Pancreas (tissue), 10 donors: ENCODE measurements at places on chromosomes 3 and 15.
A peak's percentile ranks its signal among the peaks of the same experiment; 100 is the strongest.

GRCh38 chr3:43748179-43748578, 57.4 kb downstream of the ABHD5 start:
- DNase-seq, result no peak

GRCh38 chr3:140164922-140165590, 230.1 kb downstream of the CLSTN2 start:
- DNase-seq, result no peak

GRCh38 chr3:13012221-13012691, 61.0 kb downstream of the IQSEC1 start:
- DNase-seq, result no peak

- DNase-seq, result no peak
These were observed 14.5 kb upstream of the LPP start for GRCh38 chr3:188139466-188139865.

- no peak for DNase-seq
These were observed 16.2 kb upstream of the ANKDD1A start for GRCh38 chr15:64895285-64896065.

DNA sequence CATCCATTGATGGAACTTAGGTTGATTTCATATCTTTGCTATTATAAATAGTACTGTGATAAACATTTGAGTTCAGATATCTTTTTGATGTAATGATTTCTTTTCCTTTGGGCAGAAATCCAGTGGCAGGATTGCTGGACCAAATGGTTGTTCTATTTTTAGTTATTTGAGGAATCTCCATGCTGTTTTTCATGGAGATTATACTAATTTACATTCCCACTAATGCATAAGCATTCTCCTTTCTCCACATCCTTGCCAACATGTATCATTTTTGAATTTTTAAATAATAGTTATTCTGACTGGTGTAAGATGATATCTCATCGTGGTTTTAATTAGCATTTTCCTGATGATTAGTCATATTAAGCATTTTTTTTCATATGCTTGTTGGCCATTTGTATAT, 144.0 kb upstream of the SUCLG2 start:
- DNase-seq, result no peak

DNA sequence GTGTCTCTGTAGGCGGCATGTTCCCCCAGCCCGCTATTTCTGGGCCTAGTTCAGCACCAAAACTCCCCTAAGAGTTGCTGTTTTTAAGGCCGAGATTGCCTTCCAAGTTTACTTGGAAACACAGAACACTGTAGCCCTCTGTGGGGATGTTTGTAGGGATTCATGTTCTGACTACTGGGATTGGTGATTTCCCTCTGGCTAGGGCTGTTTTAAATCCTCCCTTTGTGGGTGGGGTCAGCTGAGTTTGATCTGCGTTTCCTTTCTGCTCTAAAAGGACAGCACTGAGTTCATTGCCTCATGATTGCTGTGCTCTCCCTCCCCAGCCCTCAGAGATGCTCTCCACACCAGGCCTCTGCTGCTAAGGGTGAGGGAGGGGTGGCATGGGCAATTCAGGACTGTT, 640.6 kb upstream of the DPPA4 start:
- no peak for DNase-seq

DNA sequence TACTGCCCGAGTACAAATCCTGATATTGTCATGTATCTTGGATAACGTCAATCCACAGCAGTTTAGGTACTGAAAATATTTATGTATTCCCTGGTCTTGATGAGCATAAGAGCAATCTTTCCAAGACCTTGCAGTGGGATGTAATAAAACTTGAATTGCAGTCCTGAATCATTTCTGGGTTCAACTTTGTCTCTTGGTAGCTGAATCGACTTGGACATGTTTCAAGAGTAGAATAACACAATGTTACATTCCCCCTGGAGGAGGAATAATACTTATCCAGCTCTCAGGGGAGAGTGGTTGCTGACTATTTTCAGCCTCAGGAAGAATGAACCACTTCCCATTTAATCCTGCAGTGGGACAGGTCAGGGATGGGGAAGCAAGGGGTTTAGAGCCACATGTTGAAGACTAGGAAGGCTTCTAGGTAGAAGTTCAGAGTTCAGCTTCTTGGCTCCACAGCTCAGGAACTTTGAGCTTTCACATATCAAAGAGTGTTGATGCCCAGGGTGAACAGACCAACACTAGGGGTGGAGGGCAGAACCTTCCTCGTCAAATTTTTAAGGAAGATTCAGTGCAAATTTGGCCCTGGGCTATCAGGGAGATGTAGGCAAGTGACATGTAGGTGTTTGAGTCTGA, 43.4 kb upstream of the GPD1L start:
- no peak for DNase-seq

DNA sequence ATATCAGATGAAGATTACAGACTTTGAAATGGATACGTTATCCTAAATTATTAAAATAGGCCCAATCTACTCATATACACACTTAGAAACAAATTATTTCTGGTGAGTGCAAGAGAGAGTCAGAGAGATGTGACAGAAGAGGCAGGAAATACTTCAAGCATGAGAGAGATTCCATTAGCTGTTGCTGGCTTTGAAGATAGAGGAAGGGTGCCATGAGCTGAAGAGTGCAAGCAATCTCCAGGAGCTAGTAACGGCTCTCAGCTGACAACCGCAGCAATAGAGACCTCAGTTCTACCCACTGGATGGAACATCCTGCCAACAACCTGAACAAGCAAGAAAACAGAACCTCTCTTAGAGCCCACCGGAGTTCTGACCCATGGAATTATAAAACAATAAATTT, 270.7 kb upstream of the SLITRK3 start:
- DNase-seq, result no peak

GRCh38 chr15:98599909-98600691, 48.2 kb upstream of the IGF1R start:
- DNase-seq, result peak; percentile 58

- no peak for DNase-seq
These were observed 77.0 kb upstream of the HEG1 start for GRCh38 chr3:125132815-125133214.

- no peak for DNase-seq
These were observed 164.5 kb downstream of the IGF1R start for GRCh38 chr15:98812716-98813446.

DNA sequence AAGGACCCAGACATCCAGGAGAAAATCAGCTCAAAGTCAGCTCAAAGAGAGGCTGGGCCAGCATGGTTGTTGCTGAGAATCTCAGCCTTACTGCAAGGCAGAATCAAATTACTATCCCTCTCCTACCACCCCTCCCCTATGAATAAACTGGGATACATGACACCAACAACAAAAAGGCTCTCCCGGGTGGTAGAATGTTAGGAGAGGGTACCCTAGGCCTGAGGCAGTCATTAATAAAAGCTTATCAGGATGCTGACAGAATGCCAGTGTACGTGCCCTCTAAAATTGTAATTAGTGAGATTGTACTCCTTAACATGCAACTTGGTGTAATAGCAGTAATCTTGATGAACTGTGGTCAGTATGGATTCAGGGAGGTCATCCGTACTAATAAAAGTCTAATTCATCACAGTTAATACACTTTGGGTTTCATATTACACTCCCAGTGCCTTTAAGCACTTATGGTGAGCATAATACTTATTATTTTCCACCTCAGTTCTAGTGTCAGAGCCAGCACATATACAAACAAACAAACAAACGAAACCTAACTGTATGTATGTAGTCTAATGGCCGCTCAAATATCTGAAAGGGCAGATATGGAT, 76.5 kb downstream of the B3GALNT1 start:
- no peak for DNase-seq

DNA sequence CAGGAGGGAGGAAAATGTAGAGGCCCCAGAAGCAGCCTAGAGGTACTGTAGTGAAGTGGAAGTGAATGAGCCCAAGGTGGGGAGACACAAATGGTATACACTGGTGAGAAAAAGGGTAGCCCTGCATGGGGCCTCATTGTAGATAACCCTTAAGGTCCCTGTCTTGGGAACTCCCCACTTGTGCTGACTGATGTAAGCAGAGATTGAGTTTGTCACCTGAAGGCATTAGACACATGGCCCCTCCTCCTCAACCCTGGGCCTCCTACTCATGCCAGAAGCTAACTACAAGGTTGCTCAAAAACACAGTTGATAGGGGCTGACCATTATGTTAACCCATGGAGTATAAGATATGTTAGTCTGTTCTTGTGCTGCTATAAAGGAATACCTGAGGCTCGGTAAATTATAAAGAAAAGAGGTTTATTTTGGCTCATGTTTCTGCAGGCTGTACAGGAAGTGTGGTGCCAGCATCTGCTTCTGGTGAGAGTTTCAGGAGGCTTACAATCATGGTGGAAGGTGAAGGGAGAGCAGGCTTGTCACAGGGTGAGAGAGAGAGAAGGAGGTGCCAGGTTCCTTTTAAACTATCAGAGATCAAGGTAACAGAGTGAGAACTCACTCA, 84.6 kb upstream of the RNU6-1 start:
- DNase-seq, result no peak

- DNase-seq, result no peak
These were observed 40.3 kb downstream of the EIF4E3 start for GRCh38 chr3:71684757-71685386.

- DNase-seq, result no peak
These were observed 10.6 kb downstream of the ACAA1 start for GRCh38 chr3:38126121-38126892.

GRCh38 chr15:55277116-55277564, 12.5 kb downstream of the RAB27A start:
- DNase-seq, result no peak

- DNase-seq, result no peak
These were observed 556 bp downstream of the ANKRD63 start for GRCh38 chr15:40282147-40282868.

DNA sequence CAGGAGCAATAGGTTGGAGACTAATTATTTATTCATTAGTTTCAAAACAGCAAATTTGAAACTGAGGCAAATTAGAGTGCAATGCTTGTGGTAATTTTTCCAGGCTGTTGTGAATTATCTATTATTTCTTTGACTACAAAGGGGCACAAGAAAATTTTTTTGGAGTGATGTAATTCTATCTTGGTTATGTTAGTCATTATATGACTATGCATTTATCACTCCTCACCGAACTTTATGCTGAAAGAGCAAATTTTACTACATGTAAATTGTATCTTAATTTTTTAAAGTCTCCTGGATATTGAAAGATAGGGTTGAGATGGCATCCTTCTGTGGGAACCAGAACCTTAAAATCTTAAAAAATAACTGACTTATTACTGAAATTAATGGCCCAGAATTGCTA, 320.0 kb upstream of the ROBO1 start:
- DNase-seq, result no peak

DNA sequence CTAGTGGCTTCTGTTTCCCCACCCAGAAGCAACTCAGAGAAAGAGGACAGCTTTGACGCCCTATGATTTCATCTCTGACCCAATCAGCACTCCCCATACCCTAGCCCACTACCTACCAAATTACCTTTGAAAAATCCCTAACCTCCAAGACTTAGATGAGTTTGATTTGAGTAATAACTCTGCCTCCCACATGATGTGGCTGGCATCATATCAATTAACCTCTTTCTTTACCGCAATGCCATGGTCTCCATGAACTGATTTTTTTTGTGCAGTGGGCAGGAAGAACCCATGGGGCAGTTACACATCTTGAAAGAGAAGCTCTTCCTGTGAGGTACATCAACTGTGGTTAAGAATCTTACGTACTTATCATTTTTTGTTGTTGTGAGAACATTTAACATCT, 25.5 kb upstream of the APOD start:
- no peak for DNase-seq

DNA sequence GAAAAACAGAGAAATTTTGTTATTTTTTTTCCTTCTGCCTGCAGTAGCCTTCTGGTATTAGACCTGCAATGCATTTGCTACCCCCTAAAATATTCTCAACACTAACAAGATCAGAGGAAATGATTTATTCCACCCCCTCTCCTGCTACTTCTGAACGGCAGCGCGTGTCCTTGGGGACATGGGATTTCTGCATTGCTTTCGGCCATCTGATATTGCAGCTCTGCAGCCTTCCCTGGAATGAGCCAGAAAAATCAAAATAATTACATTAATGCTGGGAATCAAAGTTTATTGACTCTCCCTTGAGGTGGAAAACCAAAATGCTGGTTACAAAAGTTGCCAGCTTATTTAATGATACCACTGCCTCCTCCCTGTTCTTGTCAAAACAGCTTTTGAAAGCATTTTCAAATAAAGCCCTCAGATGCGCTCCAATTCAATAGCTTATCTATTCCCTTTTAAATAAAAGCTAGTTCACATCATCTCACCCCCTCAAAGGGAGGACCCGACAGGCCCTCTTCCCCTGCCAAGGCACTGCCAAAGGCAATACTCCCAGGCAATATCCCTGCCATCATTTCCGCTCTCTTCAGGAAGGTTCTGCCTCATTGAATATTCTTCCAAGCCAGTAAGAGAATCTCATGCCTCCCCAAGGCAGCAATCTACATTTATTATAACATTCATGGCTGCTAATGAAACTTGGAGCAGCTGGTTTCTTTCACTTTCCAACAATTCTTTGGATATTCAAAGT, 96.6 kb downstream of the FHIT start:
- no peak for DNase-seq

DNA sequence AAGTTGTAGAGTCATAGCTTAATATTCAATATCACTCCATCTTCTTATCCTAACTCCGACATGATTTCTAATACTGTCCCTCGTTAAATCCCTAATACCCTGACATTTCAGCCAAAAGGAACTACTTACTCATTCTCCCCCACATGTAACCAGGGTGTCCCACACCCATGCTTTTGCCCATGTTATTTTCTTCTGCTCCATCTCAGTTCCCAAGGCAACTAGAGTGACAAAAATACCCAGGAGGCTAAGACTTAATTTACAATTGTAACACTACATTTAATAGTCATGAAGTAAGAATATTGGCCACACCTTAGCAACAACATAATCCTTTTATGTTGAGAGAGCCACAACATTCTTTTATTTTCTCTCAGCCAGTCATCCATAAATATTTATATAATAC, 248.5 kb upstream of the TGFBR2 start:
- DNase-seq, result no peak

DNA sequence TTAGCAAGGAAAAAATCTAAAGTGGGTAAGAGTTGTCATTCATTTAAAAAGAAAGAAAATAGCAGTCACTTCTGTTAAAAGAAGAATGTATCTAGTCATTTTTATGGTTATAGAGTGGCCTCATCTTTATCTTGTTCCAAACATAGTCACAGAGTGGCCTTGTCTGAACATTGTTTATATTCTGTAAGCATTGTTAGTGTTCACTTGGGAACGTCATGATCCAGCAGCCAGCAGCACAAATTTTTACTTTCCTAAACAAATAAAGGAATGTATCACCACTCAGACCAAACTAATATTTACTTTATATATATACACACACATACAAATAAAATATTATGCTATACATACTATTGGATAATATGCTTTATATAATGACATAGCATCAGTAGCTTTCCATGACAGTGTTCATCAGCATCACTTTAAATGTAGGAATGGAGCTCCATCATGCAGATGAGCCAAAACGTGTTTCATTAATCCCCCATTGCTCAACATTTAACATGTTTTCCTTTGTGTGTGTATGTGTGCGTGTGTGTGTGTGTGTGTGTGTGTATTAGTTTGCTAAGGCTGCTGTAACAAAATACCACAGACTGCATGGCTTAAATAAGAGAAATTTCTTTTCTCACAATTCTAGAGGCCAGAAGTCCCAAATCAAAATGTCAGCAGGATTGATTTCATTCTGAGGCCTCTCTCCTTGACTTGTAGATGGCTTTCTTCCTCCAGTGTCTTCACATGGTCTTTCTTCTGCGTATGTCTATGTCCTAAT, 39.6 kb upstream of the GYG1 start:
- DNase-seq, result no peak
